ENCODE measurements at places on chromosomes 4 and X.

- DNase-seq, result no peak
Observed at GRCh38 chr4:61446941-61447340, 246.8 kb downstream of the ADGRL3 start.

DNA sequence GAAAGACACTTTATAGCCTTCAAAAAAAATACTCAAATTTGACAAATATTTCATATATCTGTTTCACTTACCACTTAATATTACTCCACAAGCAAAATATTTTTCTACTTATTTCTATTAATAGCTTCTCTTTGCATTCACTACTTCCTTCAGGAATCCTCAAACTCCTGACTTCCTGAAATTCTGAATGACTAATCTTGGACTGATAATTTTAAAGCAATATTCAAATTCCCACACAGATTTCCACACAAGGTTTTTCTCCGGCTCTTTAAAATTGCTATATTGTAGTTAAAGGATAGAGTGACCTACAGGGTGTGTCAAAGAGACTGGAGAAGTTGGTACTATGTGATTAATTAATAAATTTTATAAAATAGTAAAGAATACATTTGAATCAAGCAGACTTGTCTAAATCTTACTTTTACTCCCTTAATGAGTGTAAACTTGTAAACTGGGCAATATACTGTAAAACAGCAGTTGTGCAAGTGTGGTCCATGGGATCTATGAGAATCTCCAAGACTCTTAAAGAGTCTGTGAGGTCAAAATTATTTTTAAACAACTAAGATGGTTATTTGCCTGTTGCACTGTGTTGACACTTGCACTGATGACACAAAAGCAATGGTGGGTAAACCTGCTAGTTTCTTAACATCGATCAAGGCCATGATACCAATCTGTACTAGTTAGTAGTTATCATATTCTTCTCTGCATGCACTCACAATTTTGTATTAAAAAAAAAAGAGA lies 44.5 kb downstream of the ANKRD17 start:
- DNase-seq, result no peak

DNA sequence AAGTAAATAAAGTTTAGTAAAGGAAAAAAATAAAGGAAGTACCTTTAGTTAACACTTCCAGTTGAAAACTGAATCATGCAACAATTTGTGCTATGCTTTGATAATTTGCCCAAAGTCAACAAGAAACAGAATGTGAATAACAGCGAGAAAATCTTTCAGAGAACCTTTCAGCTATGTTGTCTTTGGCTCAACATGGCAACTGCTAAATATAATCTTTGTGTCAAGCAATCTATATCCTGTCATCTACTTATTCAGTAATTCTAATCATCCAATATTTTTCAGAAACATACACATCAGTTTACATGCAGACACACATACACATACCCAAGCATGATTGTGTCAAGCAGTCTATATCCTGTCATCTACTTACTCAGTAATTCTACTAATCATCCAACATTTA lies 136.0 kb upstream of the PABPC4L start:
- DNase-seq, result no peak

DNA sequence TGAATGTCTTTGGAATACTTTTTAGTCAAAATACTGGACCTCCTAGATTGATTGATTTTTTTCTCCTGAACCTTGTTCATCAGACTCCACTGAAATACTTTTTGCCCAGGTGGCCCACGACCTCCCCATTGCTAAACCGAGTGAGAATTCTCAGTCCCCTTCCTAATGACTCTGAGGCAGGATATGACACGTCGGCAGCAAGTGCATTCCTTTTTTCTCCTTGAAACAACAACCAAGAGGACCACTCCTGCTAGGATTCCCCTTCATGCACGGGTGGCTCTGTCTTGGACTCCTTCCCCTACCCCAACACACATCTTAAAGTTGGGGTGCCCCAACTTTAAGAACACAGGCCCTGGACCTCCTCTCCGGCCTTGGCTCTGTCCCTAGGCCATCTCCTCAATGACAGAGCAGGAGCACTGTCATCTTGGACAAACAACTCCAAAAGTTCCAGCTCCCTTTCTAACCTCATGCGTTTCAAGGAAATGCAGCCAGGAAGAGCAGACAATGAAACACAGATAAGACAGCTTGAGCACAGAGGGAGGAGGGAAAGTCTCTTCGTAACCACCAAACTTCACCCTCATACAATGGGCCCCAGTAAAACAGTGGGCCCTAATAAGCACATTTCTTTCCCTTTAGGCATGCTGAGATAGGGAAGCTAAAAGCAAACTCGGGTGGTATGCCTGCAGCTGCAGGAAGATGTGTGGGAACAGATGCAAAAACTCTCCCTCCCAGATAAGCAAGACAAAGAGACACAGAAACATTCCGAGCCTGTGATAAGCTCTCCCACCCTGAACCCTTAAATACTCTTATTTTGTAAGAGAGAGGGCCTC lies 33.9 kb downstream of the ZBTB49 start:
- DNase-seq, result no peak

- DNase-seq, result no peak
Observed at GRCh38 chrX:149903889-149904748, 23.1 kb downstream of the MAGEA8 start.

DNA sequence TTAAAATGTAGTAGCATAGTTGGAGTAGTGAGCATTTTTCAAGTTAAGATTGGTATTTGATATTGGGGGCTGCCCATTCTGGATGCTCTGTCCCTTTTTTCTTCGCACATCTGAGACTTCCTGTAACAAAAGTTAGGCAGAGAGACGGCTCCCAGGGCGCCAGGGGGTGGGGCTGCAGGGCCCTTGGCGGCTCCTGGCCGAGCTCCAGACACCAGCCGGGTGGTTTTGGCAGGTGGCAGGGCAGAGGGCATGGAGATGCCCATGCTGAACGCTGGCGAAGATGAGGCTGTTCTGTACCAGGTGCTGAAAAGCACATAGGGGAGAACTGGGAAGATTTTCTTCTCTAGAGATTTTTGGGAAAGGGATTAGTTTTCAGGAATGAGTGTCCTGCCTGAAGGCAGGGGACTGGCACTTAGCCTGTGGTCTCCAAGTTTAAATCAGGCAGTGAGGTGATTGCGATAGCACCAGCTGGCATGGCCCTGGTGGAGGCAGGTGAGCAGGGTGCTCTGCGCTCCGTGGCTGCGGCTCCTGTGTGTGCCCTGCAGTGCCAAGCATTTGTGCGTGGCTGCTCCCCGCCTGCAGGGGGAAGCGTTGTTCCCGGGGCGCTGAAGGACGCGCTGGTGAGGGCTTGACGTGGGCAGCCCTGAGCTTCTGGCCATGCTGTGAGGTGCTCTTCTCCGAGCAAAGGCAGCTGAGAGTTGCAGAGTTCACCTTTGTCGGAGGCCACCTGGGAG lies 23.6 kb upstream of the HGFAC start:
- DNase-seq, result no peak

DNA sequence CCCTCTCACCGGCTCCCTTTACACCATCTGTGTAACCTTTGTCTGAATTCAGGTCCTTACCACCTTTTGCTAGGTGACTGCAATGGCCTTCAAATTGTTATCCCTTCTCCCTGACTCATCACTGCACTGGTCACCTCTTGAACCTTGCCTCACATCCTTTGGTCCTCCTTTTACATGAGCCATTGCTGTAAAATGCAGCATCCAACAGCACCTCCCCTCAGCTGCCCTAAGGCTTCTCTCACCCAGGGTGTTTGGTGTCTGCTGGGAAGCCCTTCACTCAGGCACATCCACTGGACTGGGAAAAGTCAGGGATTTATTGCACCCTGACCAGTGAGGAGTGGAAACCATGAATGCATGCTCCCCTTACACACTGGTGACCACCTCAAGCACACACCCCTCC lies 192.5 kb upstream of the GATB start:
- no peak for DNase-seq

GRCh38 chr4:32140636-32141035 lies 1420.5 kb downstream of the PCDH7 start:
- no peak for DNase-seq

DNA sequence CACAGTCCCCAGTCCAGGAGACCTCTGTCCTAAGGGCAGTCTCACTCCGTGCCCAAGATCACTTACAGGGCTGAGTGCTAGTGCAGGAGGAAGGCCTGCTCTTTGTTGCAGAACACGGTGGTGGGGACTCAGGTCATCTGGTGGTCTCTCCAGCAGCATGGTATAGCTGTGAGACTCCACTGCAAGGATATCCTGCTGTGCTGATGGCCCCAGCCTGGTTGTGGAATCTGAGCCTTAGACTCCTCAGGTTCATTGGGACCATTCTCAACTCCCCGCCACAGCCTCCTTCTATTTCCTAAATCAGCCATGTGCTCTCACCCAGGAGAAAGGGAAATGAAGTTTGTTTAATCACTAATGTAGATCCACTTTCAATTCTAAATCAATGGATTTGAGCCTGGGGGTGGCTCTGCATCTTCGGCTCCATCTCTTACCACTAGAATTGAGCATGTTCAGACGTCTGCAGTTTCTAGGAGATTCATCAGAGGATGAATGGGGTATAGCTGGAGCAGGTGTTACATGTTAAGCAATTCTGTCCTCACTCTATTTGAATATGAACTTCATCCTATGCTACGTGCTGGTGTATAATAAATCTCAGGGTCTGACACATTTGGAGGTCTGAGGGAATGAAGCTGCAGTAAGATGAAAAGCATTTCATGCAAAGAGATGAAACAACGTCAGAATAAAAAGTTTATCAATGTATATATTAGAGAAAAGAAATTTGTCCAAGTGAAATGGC lies 189.2 kb downstream of the MGST2 start:
- no peak for DNase-seq

- DNase-seq, result no peak
Observed at GRCh38 chr4:124481123-124481522, 231.4 kb downstream of the ANKRD50 start.

DNA sequence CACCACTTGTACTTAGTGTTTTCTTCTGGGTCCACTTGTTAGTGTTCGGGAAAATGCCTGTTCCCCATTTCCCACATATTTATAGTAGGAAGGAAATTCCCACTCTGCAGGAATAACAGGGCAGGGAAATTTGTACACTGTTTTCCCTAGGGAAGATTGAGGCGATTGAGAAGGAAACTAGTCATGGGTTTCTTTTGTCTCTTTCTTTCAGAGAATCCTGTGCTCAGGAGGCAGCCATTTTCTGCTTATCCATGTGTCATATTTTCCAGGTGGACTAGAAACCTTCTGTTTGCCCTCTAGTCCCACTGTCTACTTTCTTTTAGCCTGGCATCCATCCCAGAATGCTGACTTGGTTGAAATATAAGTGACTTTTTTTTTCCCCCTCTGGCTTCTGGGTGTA lies 299.1 kb upstream of the ANKRD50 start:
- DNase-seq, result no peak

DNA sequence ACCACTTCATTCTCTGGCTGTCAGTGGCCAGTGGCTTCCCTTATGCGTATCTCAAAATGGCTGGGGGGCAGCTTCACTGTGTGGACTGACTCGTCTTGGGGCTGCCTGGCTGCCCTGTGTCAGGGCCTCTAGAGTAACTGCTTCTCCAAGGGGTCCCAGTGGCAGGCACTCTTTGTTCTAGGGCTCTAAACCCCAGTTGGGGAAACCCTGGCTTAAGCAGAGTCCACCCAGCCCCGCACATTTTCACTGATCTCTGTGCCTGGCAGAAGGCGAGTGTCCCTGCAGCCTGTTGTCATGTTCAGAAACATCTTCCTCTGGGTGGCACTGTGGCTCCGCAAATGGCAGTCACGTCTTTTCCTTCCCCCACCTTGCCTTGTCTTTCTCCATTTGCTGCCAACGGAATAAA lies 59.7 kb downstream of the NBDY start:
- DNase-seq, result no peak

- no peak for DNase-seq
Observed at GRCh38 chrX:78710171-78710570, 37.3 kb upstream of the LPAR4 start.

DNA sequence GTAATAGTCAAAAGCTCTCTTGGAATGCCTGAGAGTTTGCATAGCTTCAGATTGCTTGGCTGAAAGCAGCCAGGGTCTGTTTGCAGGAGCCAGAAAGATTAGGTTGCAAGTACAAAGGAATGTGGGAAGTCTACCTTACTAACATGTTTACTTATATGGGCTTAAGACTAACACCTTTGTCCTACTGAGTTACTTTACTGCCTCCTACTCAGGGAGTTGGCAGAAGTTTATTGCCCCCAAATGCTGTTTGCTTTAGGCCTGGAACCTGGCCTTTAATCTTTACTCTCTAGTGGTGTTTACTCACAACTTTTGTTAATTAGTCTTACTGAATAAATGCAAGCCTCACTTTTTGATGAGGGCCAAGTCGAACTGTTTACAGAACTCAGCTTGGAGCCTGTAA lies 219.4 kb upstream of the ZC4H2 start:
- DNase-seq, result no peak

- no peak for DNase-seq
Observed at GRCh38 chr4:30181918-30182317, 538.3 kb upstream of the PCDH7 start.

- no peak for DNase-seq
Observed at GRCh38 chrX:11423362-11423818, 130.2 kb downstream of the AMELX start.

DNA sequence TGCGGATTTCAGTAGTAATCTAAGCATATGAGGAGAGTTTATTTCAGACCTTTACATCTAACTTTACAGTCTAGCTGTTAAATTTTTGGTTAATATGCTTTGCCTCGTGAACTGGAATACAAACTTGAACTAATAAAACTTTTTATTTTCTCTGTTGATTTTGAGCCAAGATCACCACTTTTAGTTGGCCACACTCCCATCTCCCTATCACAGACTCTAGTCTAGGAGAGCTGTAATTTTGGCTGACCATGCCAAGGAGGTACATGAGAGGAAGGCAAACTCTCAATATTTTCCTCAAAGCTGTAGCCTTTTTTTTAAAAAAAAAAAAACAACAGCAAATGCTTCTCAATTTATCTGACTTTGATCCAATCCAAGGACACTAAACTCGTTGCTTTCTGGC lies 597.5 kb upstream of the PCDH7 start:
- DNase-seq, result no peak

GRCh38 chrX:74536832-74537371 lies 77.5 kb downstream of the RLIM start:
- no peak for DNase-seq

DNA sequence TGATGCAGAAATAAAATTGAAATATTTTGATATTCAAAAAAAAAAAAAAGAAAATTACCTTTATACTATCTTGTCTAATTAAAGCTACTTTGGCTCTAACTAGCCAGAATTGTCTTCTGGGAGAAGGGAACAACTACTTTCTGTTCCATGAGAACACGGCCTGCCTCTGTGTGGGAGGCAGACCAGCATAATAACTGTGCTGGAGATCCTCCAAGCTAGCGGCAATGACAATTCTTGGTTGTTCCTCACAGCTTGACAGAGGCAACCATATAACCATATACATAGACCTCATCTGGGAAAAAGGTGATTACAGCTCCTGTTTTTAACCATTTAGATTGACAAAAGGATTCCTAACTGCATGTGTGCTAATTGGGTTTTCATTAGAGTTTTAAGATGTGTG lies 95.7 kb downstream of the RBMX2 start:
- no peak for DNase-seq
